A549 (cell line): ENCODE measurements at places on chromosomes 7 and 10. TPM values are rescaled to one million over a fixed set of nuclear protein-coding genes. Genes with fewer than 3 reads are reported as not detected.

DNA sequence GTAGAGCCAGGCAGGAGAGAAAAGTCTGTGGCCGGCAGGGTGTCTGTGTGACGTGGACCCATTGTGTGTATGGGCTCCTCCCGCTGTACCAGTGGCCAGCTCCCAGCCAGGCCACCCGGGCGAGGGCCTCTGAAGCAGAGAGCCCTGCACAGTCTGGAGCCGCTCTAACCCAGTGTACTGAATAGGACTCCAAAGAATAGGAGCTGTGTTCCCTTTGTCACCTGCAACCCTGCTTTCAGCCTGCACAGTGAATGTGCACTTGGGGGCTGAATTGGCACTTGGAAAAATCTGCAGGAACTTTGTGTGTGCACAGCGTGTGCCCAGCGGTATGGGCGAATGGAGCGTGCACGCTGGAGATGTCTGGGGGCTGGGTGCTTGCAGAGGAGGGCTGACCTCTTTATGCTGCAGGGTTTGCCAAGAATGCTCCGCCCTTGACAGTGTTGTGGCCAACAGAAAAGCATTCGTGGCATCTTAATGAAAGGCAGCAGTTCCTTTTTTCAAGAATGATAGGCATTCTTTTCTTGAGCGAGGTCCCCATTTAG is 216.2 kb downstream of the AUTS2 start:
- no peak for DNase-seq

DNA sequence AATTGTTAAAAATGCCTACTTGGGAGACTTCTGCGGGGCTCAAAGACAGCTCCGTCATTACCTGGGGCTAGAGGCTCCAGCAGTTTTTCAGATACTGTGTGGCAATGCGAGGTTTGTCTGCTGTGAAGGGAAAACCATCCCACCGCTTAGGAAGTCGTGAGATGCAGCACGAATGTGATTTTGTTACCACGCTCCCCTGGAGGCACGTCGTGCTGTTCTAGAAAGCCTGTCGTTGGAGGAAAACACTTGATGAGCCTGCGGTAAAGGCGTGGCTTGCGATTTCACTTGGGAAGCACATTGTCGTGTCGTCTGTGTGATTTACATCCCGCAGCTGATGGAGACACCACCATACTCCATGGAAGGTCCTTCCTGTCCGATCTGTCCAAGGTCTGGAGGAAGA is 39.3 kb downstream of the CAMK1D start:
- no peak for DNase-seq

DNA sequence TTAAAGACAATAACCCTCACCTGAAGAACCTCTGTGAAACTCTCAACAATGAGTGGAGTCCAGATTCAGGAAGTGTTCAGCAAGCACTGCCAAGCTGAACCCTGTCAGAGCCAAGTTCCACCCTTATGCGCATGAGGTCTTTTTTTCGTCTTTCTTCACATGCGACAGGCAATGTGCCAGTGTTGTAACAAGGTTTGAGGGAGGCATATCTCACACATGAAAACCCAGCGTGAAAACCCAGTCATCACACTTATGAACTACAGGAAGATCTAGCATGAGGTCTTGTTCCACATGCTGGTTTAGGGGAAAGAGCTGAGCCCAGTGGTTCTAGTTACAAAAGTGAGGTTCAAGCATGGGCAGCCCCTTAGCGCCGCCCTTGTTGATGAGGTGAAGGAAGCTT is 49.7 kb downstream of the RABGEF1 start:
- DNase-seq, result no peak

- peak; percentile 16 for DNase-seq
These were observed 223.7 kb downstream of the LHFPL3 start for GRCh38 chr7:104552102-104552501.

GRCh38 chr10:12531305-12532220 is 182.2 kb downstream of the CAMK1D start:
- no peak for DNase-seq

DNA sequence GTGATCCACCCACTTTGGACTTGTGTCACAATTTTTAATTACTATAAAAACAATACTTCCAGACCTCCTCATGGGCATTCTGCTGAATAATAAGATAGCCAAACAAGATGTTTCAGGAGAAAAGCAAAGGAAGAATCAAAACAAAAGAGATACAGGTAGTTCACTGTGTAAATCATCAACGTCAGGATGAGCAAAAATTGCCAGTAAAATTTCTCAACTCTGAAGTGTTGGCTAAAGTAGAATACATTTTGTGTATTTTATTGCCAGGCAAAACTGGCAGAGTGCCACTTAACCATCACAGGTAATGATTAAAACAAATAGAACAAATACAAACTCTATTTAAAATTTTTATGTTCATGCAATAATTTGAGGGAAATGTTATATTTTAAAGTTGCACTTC is 24.8 kb downstream of the ABCB4 start:
- no peak for DNase-seq

DNA sequence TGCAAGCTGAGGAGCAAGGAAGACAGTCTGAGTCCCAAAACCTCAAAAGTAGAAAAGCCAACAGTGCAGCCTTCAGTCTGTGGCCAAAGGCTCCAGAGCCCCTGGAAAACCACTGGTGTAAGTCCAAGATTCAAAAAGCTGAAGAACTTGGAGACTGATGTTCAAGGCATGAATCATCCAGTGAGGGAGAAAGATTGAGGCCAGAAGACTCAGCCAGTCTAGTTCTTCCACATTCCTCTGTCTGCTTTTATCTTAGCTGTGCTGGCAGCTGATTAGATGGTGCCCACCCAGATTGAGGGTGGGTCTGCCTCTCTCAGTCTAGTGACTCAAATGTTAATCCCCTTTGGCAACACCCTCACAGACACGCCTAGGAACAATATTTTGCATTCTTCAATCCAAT is 20.1 kb upstream of the MDFIC start:
- no peak for DNase-seq

DNA sequence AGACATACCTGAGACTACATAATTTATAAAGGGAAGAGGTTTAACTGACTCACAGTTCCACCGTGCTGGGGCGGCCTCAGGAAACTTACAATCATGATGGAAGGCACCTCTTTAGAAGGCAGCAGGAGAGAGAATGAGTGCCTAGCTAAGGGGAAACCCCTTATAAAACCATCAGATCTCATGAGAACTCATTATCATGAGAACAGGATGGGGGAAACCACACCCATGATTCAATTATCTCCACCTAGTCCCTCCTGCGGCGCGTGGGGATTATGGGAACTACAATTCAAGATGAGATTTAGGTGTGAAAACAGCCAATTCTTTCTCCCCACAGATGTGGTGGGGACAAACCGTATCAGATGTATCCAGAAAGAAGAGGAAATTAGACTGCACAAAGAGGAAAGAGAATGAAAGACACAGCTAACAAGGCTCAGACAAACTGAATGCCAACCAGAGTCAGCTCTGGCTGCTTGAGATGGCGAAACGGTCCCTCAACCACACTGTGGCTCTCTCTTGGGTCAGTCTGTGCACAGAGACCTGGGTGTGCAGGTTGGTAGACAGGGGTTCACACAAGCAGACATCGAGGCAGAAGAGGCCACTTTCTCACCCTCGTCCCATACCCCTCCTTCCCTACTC is 375.6 kb downstream of the SFMBT2 start:
- no peak for DNase-seq

The HOXA5 gene
- 2.9 to 4.9 TPM (median 4.0 TPM) in 3 replicates for polyA plus RNA-seq

The TRIM74 gene
- polyA plus RNA-seq, result 0.38 to 0.76 TPM (median 0.62 TPM) in 3 replicates

The TMEM236 gene
- polyA plus RNA-seq, result 0.06 to 0.14 TPM (median 0.08 TPM) in 3 replicates
